Suprapubic skin (tissue), 4 donors: ENCODE measurements at places on chromosomes 3 and 15.

DNA sequence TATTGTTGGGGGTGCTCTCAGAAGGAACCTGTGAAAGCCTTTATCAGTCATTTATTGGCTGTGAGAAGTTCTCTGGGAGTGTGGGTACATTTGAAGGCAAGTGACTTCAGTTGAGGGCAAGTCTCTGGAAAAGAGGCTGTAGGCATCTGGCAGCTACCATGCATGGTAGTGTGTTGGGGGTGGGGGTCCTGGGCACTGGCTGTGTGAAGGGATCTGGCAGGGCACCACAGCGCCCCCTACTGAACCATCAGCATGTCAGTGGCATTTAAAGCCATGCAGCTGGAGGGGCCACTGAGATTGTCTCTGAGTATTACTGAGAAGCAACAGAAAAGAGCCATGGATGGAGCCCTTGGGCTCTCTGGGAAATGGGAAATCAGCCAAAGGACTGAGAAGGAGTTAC is 30.6 kb downstream of the CRTAP start:
- no peak for DNase-seq

DNA sequence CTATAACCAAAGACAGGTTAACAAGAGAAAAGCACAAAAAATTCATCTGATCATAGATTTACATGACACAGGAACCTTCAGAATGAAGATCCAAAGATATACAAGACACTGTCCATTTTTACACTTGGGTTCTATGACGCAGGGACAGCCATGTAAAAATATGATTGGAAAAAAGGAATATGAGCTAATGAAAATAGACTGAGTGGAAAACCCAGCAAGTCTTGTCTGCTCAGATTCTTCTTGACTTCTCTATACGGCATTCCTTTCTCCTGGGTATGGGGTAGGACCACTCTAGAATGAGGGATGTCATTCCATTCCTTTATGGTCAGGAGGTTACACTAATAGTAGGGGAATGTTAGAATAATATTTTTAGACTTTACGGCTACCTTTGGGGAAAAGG is 46.9 kb downstream of the WDR49 start:
- no peak for DNase-seq

DNA sequence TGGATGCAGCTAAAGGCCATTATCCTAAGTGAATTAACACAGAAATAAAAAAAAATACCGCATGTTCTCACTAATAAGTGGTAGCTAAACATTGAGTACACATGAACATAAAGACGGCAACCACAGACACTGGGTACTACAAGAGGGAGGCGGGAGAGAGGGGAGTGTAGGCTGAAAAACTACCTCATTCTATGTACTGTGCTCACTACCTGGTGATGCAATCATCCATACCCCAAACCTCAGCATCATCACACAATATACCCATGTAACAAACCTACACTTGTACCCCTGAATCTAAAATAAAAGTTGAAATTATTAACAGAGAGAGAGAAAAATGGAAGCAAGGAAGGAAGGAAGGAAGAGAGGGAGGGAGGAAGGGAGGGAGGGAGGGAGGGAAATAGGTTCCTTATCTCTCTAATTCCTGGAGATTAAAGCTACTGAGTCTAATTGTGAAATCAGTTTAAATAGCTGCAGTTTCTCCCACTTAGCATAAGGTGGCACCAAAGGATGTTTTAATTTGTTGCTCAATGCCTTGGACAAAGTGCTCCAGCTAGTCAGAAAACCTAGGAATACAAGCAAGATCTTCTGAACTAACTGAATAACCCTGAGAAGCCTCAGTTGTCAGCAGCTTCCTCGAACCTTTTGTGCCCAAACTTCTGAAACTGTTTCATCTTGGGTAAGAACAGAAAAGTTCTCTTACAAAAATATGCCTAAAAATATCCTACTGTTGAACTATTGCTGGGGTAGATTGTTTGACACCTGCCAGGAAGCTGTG is 79.4 kb upstream of the ATP11B start:
- no peak for DNase-seq

GRCh38 chr15:80173022-80173759 is 20.4 kb downstream of the FAH start:
- no peak for DNase-seq

DNA sequence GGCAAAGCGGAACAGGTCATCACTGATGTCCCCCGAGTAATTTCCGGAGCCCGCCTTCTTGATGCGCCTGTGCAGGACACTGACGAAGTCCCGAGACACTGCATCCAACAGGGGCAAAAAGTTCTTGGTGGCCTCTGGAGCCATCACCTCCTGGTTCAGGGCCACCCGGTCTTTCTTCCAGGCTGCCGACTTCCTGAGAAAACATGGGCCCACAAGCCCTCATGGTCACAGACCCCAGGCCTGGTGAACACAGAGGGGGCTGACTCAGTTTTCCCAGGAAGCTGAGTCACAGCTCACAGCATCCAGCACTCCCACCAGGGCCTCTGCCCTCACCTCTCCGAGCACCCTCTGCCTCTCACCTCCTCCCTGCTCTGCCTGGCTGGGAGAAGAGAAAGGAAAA is 22.4 kb downstream of the CYP11A1 start:
- DNase-seq, result no peak

- DNase-seq, result peak; percentile 26
Measured at GRCh38 chr3:134341389-134341788, 32.9 kb downstream of the AMOTL2 start.

GRCh38 chr15:40358471-40359353 is 693 bp downstream of the DISP2 start:
- DNase-seq, result no peak

- DNase-seq, result peak; percentile 77
Measured at GRCh38 chr3:138944929-138945708, 1.8 kb downstream of the FOXL2 start.

DNA sequence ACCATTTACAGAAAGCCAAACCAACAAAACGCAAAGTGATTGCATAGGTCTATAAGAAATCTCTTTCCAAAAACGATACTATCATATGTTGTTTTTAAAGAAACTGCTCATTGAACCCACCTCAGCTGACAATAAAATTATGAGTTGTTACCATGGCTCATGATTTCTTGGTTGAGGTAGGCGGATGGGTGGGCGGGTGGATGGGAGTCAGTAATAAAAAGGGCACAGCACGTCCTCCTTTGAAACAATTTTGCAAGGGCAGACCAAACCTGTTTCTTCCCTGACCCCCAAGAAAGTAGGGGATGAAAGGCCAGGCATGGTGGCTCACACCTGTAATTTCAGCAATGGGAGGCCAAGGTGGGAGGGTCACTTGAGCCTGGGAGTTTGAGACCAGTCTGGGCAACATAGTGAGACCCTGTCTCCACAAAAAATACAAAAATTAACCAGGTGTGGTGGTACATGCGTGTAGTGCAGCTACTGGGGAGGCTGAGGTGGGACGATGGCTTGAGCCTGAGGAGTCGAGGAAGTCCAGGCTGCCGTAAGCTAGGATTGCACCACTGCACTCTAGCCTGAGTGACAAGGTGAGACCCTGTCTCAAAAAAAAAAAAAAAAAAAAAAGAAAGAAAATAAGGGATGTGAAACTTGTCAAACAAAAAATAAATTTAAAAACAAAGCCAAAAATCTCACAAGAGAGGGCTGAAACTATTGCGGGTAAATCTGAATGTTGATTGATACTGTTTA is 2.1 kb downstream of the ABHD10 start:
- DNase-seq, result no peak
